ENCODE measurements at places on chromosomes 1 and 21.

- H3K4me1 ChIP-seq, result no peaks in the 10 kb centered on the region
- no peak overlapping the region for H3K27ac ChIP-seq
- H3K36me3 ChIP-seq, result no peaks in the 10 kb centered on the region
- DNase-seq, result no peak
- H3K27me3 ChIP-seq, result no peaks in the 10 kb centered on the region
Observed at GRCh38 chr1:100861379-100861778, 33.3 kb downstream of the EXTL2 start.

DNA sequence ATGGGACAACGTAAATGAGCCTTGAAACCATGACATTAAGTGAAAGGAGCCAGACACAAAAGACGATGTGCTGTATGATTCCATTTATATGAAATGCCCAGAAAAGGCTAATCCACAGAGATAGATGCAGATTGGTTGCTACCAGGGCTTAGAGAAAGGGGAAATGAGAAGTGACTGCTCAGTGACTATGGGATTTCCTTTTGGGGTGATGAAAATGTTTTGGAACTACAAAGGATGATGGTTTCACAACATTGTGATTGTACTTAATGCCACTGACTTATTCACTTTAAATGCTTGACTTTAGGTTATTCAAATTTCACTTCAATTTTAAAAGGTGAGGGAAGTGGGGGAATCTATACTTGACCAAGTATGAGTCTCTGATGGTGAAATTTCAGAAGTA lies 414.3 kb downstream of the SETD4 start:
- no peaks in the 10 kb centered on the region for H3K4me1 ChIP-seq
- H3K36me3 ChIP-seq, result no peaks in the 10 kb centered on the region
- H3K27ac ChIP-seq, result no peak overlapping the region
- DNase-seq, result no peak
- no peaks in the 10 kb centered on the region for H3K27me3 ChIP-seq

DNA sequence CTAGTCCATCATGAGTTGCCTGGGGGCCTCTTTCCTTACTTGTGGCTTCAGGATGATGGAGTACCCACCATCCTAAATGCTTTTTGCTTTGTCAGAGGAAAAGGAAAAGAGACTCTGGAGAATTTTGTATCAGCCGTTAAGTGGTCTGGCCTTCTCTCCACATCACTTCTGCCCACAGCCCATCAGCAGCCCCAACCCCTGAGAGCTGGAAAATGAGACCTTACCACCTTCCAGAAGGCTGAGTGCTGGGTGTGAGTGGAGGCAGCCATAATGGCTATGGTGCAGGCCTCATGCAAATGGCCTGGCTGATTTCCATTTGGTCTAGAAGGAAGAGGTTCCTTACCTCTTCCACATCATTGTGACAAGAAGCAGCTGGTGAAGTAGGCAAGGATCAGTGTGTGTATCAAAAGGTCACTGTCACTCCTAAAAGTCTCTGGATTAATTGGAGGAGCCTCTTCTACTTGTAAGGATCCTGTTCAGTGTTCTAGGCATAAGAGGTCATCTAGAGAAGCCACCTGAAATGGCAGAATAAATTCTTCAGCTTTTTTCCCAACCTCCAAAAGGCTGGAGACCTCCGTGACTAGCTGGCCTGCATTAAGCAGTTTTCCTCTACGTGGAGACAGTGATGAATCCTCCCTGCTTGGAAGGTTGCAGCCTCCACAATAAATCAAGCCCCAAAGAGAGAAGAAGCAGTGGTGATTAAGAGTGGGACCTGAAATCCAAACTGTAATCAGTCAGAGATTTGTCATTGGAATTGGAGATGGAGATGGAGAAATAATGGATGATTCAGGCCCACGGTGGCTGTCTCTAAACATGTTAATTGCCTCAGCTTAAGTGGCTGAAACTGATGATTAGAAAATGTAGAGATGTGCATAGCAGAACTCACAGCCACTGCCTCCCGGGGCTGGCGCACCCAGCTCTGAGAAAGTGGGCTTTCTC lies 111.5 kb downstream of the CNIH3 start:
- DNase-seq, result no peak
- no peaks in the 10 kb centered on the region for H3K36me3 ChIP-seq
- H3K4me1 ChIP-seq, result no peaks in the 10 kb centered on the region
- H3K27me3 ChIP-seq, result no peaks in the 10 kb centered on the region
- H3K4me3 ChIP-seq, result no peak overlapping the region
- no peak overlapping the region for H3K27ac ChIP-seq

DNA sequence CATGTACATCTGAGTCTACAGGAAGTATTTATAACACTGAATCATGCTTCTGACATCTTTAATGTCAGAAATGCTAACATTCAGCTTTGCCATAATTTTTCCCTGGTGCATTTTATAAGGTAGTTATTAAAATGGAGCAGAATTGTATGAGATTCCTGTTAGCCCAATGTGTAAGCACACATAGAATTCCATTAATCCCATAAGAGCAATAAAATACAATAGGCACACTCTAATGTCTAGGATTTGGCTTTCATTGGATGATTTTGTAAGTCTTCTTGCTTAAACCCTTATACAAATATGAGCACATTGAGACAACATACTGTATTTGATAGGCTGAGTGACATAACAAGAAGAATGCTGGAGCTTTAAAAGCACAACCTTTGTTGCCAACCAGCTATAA lies 256.4 kb downstream of the HMCN1 start:
- H3K36me3 ChIP-seq, result no peaks in the 10 kb centered on the region
- no peak overlapping the region for H3K4me3 ChIP-seq
- H3K27me3 ChIP-seq, result no peaks in the 10 kb centered on the region
- no peak overlapping the region for H3K27ac ChIP-seq

- H3K27ac ChIP-seq, result no peak overlapping the region
- no peaks in the 10 kb centered on the region for H3K4me1 ChIP-seq
- H3K36me3 ChIP-seq, result no peaks in the 10 kb centered on the region
- H3K4me3 ChIP-seq, result no peak overlapping the region
Observed at GRCh38 chr1:40648928-40649591, 16.4 kb downstream of the RIMS3 start.

DNA sequence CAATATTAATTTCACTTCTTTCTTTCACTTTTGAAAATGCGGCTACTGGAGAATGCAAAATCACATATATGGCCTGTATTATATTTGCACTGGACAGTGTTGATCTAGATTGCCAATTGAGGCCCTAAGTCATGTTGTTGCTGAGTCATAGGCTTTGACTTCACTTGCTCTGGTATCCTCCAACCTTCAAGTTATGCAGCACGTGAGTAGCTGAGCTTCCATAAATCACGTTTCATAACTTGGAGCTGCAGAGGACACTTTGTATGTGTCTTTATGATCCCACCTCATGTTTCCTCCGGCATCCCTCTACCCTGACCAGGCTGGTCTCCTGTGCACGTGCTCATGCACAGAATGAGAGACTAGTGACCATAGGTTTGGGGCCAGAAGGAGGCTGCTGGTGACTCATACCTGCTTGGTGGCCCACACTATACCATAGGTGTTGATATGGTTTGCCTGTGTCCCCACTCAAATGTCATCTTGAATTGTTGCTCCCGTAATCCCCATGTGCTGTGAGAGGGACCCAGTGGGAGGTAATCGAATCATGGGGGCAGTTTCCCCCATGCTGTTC lies 103.0 kb upstream of the TSPAN2 start:
- no peaks in the 10 kb centered on the region for H3K4me1 ChIP-seq
- no peaks in the 10 kb centered on the region for H3K27me3 ChIP-seq
- H3K36me3 ChIP-seq, result no peaks in the 10 kb centered on the region
- DNase-seq, result no peak
- H3K27ac ChIP-seq, result no peak overlapping the region

DNA sequence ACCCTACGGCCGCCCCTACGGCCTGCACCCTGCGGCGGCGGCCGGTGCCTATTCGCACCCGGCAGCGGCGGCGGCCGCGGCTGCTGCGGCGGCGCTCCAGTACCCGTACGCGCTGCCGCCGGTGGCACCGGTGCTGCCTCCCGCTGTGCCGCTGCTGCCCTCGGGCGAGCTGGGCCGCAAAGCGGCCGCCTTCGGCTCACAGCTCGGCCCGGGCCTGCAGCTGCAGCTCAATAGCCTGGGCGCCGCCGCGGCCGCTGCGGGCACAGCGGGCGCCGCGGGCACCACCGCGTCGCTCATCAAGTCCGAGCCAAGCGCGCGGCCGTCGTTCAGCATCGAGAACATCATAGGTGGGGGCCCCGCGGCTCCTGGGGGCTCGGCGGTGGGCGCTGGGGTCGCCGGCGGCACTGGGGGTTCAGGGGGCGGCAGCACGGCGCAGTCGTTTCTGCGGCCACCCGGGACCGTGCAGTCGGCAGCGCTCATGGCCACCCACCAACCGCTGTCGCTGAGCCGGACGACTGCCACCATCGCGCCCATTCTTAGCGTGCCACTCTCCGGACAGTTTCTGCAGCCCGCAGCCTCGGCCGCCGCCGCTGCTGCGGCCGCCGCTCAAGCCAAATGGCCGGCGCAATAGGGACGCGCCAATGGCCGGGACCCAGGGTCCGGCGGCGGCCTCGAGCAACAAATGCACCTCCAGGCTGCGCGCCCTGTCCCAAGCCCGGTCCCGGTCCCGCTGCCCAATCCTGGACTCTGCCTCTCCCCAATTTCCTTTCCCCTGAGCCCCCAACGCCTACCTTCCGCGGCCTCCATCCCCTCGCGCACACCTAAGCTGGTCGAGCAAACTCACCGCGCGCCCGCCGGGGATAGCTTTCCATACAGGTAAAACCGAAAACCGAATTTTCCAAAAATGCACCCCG lies 1.8 kb downstream of the FOXD3 start:
- H3K27me3 ChIP-seq, result no peaks in the 10 kb centered on the region
- H3K4me3 ChIP-seq, result no peak overlapping the region
- DNase-seq, result no peak
- no peak overlapping the region for H3K27ac ChIP-seq
- H3K36me3 ChIP-seq, result no peaks in the 10 kb centered on the region

Data from MM.1S (cell line).